Brain pericyte (primary cell): ENCODE measurements at places on chromosomes 2 and 18.
A peak's percentile ranks its signal among the peaks of the same experiment; 100 is the strongest.

DNA sequence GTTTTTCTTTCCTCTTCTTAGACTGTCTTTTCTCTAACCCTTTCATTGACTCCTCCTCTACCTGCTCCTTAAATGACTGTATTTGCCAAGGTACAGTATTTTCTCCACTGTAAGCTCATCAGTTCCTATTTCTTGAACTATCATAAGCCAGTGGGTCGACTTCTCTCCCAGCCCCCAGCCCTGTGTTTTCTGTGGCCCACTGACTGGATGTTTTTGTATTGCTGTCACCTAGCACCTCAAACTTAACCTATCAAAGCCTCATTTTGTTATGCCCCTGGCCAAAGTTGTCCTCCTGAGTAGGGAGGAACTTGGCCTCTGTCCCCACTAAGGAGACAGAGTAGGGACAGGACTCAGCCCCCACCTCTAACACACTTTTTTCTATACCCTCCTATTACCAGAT lies 65.4 kb upstream of the CABLES1 start:
- DNase-seq = no peak

DNA sequence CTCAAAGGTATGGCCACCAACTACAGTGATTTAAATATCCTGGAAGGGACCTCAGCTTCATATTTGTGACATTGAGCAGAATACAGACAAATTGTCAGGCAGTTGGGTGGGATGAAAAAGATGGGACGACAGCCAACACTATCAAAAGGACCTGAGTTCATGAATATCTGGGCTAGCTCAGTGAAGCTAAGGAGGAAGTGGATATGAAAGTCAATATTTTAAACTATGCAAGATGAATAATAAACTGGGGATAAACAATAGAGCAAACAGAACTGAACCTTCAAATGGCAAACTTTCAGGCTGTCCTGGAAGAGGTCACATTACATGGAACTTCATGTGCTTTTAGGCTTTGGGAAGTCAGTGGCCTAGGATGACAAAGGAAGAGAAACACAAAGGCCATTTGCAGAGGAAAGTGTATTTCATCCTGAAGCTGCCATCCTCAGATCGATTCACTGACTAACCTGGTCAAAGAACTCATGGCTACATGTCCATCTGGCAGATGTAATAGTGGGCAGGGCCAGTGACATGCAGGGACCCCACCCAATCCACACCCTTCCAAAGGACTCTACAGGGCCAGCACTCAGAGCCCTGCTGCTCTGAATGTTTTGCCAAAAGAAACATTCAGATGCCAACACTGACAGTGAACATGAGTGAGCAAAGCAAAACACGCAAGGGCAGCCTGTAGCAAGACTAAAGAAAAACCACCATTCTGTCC lies 175.7 kb downstream of the ETAA1 start:
- no peak for DNase-seq

DNA sequence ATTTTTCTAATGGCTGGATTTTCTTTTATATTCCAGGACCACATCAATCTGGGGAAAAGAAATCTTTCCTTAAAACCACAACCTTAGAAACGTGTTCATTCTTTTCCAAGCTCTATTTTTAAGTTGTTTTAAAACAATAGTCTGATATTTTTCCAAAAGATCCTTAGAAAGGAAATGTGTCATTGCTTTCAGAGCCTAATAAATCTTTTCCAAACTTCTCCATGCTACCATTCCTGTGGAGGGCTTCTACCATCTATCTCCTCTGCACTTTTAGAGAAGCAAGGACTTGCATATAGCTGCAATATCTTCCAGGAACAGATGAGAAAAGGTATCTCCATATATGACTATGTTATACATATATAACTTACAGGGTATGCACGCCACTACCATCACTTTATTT lies 21.2 kb downstream of the WDFY1 start:
- no peak for DNase-seq

DNA sequence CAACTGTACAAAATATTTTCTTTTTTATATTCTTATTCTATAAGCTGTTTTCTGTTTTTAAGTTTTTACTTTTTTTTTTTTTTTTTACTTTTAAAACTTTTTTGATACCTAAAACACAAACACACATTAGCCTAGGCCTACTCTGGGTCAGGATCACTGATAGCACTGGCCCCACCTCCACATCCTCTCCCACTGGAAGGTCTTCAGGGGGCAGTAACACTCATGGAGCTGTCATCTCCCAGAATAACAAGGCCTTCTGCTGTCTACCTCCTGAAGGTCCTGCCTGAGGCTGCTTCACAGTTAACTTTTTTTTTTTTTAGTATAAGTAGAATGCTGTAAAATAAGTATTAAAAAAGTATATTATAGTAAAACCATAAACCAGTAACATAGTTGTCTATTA lies 415.1 kb downstream of the PTPRM start:
- no peak for DNase-seq

DNA sequence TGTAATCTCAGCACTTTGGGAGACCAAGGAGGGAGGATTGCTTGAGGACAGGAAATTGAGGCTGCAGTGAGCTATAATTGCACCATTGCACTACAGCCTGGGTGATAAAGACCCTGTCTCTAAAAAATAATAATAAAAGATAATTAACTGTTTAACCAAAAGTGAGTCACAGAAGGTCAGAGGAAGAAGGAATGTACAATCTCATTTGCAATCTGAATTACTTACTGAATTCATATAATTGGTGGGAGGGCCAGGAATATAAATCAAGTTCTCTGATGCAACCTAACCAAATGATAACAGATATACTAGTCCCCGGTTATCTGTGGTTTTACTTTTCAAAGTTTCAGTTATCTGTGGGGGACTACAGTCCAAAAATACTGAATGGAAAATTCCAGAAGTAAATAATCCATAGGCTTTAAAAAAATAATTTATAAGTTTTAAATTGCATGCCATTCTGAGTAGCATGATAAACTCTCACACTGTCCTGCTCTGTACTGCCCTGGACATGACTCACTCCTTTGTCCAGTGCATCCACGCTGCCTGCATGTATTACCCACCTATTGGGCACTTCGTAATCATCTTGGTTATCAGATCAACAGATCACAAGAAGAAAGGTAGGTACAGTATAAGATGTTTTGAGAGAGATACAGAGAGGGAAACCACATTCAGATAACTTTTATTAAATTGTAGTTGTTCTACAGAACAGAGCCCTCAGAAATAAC lies 12.8 kb upstream of the MATN3 start:
- DNase-seq = no peak

GRCh38 chr2:75516378-75517360 lies 44.1 kb downstream of the EVA1A start:
- no peak for DNase-seq

GRCh38 chr18:7711495-7711894 lies 144.4 kb downstream of the PTPRM start:
- DNase-seq = no peak

DNA sequence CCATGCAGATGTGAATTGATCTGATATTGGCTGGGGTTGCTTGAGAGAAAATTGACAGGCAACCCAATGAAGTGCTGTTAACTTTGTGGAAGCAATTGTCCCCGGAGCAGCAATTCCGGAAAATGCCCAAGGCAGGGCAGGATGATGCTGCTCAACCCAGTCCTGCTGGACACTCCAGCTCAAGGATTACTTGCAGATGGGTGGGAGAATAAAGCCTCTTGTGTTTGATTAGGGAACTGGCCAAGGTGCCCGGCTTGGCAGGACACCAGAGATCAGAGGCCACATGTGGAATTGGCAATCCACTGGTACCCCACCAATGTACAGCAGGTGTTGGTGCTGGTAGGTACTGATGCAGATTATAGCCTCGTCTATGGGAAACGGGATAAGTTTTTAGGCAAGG lies 12.3 kb upstream of the C2orf42 start:
- DNase-seq = no peak

DNA sequence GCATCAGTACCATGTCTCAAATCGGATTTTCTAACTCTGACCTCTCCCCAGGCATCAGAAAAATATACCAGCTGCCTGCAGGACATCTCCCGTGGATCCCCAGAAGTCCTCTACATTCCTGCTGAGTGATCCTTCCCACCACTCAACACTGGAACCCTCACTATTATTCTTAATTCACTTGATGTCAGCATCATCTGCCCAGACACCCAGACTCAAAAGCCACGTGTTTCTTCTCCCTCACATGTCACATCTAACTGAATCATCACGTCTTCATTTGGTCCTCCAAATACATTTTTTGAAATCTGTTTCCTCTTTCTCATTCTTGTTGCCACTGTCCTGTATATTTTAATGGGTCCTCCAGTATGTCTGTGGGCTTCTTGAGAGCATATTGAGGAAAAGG lies 218.6 kb downstream of the HRH4 start:
- no peak for DNase-seq

GRCh38 chr2:12776521-12776961 lies 59.8 kb downstream of the TRIB2 start:
- no peak for DNase-seq

DNA sequence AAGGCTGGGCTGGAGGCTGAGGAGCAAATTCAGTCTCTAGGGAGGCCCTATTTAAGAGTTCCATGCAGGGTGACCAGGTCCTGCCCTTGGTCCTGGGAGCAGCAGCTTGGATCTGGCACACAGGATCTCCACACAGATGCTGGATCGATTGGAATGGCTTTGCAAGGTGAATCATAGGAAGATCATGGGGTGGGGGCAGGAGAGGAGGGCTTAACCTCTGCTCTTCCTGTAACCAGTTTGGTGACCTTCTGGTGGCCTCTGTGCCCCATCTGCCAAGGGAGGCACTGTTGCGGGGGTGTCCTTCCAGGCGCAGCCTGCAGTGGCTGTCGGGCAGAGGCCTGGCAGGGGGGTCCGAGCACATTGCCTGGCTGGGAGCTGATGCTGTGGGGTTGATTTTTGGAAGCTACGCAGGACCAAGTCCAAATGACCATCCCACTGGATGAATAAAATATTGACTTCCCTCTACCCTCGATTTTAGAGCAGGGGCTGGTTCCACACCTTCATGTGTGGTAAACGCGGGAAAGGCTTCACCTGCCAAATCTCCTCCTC lies 79.7 kb downstream of the EDAR start:
- no peak for DNase-seq

- no peak for DNase-seq
Measured at GRCh38 chr2:127259355-127259754, 34.6 kb downstream of the ERCC3 start.

DNA sequence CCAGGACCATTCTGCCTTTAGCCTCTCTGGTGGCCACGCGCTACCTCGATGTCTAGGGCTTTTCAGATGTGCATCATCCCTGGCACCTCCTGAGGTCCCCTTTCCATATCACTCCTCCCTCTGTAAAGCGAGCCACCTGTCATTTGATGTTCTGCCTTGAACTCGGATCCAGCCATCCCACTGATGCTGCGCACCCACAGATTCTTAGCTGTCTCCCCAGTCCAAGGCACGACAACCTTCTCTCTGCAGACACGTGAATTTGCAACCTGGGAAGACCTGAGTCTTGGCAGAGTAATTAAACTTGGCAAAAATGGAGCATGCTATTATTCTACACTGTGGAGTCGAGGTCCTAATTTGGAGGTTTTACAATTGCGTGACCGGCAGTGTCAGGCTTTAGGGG lies 61.9 kb downstream of the NGEF start:
- no peak for DNase-seq

DNA sequence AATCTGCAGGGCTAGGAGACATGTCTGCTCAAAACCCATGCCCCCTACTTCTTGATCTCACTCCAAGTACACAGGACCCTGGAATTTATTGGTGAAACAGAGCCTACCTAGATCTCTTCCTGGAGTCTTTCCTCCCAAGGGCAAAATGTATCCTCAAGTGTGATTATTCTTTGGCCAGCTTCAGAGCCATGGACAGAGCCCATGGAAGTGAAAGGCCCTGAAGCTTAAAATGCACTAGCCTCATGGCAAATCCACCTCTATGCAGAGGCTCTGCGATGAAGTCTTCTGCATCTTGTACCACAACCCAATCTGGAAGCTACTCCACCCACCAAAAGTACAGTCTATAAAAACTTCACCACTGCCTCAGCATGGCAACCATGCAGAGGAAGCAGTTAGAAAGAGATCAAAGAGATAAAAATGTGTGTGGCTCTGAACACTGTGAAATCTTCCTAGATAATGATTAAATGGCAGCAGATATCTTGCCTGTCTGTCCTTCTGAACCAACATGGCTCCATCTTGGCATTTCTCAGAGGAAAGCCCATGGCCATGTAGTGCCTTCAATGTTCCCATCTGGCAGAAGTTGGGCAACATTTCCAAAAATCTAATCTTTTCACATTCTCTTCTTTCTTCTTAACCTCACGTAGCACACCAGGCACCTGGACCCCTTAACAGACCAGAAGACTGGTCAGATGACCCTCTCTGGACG lies 142.9 kb upstream of the KLF7 start:
- no peak for DNase-seq

DNA sequence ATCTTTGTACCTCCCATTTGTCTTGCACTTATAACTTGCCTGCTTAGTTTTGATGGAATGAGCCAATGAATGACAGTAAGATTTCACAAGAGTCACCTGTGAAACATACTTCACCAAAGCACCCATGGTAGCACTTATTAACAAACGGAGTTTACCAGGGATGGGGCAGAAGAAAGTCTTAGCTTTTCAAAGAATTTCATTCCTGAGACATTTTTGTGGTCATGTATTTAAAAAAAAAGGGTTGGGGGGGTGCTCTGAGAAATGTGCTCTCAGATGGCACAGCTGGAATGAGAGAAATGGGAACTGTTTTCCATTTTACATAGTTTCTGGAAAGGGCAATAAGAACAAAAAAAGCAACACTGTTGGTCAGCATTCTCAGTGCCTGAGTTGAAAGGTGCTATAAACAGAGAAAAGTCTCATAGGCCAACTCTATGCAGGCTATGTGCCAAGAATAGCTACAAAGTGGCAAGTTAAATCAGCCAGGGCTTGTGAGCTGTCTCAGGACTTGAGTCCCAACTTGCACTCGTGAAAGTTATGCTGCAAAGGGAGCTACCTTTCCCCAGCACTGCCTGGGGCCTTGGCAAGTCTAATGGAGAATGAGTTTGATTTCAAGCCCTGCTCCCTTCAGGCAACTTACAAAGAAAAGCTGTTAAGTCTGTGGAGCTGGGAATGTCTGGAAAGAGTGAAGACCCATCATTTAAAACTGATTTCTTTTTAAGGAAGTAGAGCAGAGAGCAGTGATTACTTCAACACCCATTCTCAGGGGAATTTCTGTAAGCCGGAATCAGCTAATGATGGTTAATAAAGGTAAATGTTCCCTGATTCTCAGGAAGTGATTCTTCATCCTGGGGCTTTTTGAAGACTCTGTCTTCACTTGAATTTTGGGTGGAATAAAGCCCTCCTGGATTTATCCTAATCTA lies 170.6 kb downstream of the SLC8A1 start:
- peak; percentile 50 for DNase-seq

GRCh38 chr2:109187711-109188495 lies 58.9 kb downstream of the SH3RF3 start:
- no peak for DNase-seq

- DNase-seq = no peak
Measured at GRCh38 chr2:233168919-233169318, 82.6 kb upstream of the ATG16L1 start.
